NCI-H2081 (cell line): ENCODE measurements at places on chromosomes 5 and 9.

DNA sequence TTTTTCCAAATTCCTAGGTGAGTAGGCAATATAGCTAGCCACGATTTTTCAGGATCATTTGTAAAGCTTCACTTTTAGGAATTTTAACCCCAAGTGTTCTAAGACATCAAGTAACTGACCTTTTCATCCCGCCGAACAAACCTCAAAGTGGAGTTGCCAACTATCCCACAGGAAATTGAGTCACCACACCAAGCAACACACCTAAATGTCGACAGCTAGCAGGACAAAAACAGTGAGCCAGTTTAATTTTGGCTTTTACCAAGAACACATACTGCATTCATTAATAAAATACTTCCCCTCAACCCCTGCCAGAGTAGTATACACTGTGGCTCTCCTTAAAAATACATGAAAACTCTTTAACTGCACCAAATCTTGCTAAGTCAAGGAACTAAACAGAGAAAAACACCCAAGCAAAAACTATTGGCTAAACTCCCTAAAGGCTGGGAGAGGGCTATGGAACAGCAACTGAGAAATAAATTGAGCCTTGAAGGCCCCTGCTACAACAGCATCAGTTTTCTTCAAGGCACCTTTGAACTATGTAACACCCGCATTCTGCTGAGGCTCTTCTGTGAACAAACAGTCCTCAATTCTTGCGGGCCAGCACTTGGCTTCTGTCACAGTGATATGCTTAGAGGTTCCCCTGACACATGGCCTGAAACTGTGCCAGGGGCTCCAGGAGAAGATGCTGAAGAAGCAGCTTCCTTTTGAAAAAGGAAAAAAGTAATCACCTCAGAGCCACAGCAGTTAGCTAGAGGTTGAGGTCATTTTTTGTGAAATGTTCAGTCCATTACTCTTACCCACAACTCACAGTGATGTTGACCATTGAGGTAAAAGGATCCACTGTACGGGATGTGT lies 459.6 kb downstream of the RAB3C start:
- no peak for DNase-seq

- no peak for DNase-seq
Measured at GRCh38 chr5:161094411-161094810, 242.4 kb upstream of the ATP10B start.

DNA sequence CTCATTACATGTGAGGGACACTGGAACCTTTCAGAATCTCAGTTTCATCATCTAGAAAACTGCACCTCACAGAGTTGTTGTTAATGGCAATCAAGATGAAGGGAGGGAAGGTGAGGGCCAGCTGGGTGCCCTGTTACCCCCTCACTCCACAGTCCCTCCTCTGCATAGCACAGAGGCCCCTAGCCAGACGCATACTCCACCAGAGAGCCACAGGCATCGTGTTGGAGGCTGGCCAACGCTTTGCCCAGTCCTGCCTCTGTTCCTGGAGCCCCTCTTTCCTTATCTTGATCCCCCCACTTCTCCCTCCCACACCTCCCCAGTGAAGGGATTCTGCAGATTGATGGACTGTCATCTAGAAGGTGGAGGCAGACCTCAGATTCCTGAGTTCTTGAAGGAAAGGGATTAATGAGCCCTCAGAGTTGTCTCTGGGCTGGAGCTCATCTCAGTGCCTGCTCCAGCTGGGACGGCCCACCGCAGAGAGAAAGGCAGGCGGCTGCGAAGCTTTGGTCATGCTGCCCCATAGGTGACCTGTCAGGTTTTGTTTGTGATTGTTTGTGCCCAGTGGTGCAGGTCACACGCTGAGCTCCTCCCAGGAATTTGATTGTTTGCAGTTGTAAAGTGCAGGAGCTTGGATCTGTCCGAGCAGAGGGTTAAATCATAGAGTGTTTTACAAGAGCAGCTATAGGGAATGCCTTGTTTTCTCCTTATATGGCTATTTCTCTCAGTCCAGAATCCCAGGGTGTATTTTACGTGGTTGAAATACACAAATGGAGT lies 487.3 kb downstream of the CCDC171 start:
- no peak for DNase-seq

DNA sequence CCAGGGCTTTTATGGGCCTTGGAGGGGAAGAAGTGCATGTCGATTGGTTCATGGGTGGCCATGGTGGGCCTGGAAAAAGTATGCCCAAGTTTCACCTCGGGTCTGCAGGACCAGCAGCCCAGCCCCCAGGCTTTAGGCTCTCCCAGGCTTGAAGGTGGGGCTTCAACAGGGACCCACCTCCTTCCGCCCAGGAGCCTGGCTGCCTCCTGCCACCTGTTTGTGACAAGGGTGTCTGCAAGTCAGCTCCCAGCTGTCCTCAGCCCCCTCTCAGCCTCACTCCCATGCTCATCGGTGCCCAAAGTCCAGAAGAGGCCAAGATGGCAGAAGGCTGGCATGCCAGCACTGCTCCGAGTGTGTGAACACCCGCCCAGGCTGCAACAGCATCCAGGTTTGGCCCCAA lies 1063.2 kb upstream of the ACO1 start:
- no peak for DNase-seq

- DNase-seq = peak; percentile 28
Measured at GRCh38 chr5:175893466-175893865, 22.1 kb downstream of the CPLX2 start.
